Right ventricle myocardium superior (tissue), 1 donor: ENCODE measurements at places on chromosomes 4 and X.

DNA sequence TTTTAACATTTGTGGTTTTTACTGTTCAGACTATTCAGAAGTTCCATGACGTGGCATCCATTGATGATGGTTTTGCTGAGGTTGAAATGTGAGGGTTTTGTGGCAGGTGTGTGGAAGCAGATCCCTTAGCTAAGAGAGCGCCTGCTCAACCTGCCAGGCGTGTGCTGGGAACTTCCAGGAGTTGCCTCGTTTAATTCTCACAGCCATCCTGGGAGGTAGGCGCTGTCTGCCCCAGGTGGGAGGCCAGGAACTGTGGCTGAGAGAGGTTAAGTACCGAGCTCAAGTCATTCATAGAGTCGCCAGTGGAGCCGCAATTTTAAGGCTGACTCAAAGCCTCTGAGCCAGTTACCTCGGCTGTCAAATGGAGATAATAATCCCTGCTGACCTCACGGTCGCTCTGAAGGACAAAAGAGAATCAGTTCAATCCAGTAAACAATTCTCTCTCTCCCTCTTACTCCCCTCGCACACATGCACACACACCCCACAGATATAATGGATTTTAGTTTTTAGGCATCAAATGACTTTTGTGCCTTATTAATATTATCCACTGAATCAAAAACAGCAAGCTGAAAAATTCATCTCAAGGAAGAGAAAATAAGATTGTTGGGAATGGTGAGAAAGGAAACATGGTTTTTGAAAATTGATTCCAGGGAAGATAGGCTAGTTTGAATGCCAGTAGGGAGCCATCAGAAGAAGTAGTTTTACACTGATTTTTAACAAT lies 171.3 kb downstream of the PTTG2 start:
- DNase-seq = no peak

GRCh38 chr4:87498446-87498900 lies 30.7 kb downstream of the SPARCL1 start:
- no peak for DNase-seq

GRCh38 chrX:119763836-119764387 lies 5.5 kb downstream of the SOWAHD start:
- DNase-seq = no peak

DNA sequence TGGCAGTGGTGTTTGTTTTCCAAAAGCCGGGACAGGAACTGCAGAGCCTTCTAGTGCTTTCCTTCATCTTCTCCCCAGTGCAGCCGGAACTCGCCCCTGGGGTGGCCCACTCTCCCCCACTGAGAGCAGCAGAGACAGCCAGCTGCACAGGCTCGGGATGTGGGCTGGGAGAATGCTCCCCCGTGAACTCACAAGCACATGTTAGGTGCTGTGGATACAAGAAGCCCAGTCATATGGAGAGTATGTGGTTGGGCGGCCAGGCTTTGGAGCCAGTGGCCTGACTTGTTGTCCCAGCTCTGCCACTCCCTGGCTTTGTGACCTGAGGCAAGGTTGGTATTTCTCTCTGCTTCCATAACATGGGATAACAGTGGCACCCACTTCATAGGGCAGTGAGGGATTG lies 9.4 kb upstream of the KIAA0232 start:
- no peak for DNase-seq

- no peak for DNase-seq
These were observed 117.7 kb upstream of the PRPS2 start for GRCh38 chrX:12673487-12673886.

- DNase-seq = no peak
These were observed 3.7 kb upstream of the VSIG4 start for GRCh38 chrX:66043584-66043983.

- no peak for DNase-seq
These were observed 2182.5 kb upstream of the AGA start for GRCh38 chr4:179624768-179625181.

DNA sequence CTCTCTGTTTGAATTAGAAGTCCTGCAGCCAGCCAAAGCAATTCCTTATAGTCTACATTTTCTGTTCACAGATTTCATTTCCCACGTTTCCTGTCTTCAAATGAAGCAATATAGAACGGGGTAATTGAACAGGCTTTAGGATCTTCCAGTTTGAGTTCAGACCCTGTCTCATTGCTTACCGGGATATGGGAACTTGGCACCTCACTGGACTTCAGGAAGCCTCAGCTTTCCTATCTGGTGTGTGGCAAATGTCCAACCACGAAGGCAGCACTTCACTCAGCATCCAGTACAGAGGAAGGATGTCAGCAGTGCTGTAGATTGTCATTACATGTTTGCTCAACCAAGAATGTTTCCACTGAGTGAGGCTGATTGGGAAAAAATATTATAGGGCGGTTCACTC lies 271.1 kb upstream of the ZFP42 start:
- no peak for DNase-seq

DNA sequence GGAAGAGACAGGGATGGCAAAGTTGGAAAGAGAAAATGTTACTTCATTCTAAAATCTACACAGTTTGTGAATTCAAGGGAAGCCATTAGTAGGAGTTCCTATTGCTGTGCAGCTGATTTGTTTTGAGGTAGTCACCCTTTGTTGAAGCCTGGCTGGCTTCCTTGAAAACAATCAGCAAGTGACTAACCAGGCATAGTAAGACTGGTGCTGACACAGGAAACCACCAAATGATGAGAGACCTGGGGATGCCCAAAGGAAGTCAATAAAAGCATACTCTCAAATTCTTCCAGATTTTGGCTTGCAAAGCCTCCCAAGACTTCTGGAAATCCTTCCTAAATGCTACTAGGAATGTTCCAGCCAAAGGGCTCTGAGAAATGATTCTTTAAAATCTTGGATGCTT lies 23.9 kb upstream of the PRDM8 start:
- DNase-seq = no peak

- no peak for DNase-seq
These were observed 31.0 kb upstream of the FAT4 start for GRCh38 chr4:125283707-125284279.

- peak; percentile 67 for DNase-seq
These were observed 586 bp downstream of the HERC5 start for GRCh38 chr4:88457307-88458103.

- DNase-seq = no peak
These were observed 27.8 kb downstream of the ADD1 start for GRCh38 chr4:2871466-2871865.

DNA sequence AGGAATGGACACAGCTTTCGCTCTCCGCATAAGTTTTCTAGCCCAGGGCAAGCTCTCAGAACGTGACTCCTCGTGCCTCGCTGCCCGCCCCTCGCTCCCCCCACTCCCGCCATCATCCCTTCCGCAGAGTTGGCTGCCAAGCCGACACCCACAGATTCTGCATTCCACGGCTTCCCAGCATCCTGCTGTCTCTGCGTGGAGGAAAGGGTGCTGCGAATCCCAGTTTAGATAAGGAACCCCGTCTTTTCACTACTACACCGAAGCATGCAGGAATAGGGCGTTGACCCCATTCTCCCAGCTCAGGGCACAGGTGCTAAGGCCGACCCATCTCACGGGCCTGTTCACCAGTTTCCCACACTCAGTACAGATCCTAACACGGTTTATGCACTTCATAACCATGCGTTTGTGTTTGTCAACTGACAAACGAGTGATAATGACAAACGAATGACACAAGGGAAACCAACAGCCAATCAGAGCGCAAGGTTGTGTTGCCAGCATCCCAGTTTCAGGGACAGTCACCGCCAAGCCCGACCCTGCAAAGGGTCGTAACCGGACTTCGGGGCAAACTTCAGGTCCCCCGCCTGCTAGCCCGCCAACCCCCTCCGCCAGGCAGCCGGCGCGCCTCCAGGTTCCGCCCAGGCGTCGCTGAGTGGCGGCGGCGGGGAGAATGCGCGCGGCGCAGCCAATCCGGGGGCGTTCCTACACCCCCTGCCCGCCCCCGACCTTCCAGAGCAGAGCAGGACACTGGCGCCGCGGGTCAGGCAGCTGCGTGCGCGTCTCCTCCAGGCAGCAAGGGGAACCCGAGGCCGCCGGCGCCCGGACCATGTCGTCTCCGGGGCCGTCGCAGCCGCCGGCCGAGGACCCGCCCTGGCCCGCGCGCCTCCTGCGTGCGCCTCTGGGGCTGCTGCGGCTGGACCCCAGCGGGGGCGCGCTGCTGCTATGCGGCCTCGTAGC lies at the start of gene CYP2U1:
Gene CYP2U1 (plus strand): TSS at position 729 of the 954 bp plus-strand sequence. CDS start 95 bp downstream, at position 824.
- DNase-seq = peak; percentile 94

GRCh38 chr4:26985873-26986272 lies 125.2 kb downstream of the STIM2 start:
- no peak for DNase-seq
